Activated T-cell treated with anti-CD3 and anti-CD28 coated beads for 1 hour (primary cell): ENCODE measurements at places on chromosomes 4 and X.

GRCh38 chrX:121256647-121257046 lies 209.2 kb downstream of the GLUD2 start:
- DNase-seq: no peak

GRCh38 chrX:121831601-121832000 lies 784.2 kb downstream of the GLUD2 start:
- DNase-seq: no peak

DNA sequence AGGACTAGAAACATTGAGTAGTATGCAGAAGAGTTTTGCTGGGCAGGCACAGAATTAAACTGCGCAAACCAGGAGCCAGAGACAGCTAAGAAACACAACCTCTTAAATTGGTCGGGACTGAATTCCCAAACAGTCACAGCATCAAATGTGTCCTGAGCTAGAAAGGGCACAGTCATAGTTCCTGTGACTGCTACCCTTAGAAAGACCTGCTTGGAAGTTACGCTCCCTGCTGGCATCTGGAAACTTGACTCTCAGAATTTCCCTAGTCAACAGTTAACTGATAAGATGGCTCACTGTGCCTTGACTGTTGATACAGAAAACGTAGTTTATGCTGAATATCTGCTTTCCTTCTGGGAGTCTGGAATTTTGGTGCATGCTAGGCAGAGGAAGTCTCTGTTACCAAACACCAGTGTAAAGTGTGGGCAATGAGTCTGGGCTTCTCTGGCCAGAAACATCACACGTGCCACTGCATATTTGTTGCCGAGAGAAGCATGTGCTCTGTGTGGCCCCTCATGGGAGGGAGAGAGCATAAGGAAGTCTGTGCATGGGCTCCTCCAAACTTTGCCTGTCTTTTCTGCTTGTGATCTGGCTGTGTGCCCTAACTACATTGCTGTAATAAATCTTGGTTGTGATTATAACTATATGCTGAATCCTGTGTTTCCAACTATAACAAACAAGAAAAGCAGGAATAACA lies 11.6 kb upstream of the EOLA2 start:
- DNase-seq: no peak

DNA sequence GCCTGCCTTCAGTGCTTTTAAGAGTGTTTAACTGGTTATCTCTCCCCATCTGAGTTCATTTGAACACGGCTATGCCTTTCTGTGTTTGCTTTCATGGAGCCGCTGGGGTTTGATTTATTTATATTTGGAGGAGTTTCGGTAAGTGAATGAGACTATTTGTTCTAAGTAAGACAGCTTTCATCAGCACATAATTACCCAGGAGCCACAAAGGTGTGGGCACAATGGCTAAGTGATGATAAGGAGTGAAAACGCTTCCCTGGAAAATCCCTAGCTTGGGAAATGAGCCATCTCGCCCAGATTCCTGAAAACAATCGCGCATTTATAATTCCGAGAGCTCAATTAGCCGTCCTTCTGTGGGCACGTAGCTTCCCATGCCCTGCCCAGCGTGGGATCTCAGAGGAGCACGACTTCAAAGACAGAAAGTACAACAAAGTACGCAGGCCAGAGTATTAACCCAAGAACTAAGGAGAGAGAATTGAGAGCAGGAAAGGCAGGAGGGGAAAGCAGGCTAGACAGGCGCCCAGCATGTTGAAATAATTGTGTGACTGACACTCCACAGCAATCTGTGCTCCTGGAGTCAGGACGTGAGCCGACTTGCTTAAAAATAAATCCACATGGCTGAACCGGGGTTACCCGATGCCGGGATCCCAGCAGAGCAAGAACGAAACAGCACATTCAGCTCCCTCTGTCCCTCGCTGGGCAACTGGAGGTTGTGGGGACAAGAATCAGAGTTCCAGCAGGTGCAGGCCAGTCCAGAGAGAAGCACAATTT lies 99.0 kb downstream of the DHRSX start:
- no peak for DNase-seq

- DNase-seq: no peak
These were observed 43.7 kb downstream of the DDX3X start for GRCh38 chrX:41377624-41378023.
